ENCODE measurements at places on chromosomes 7 and 10. TPM values are rescaled to one million over a fixed set of nuclear protein-coding genes. Genes with fewer than 3 reads are reported as not detected.

CADPS2 gene
- total RNA-seq, result 6.2 TPM

MLXIPL gene
- not detected for total RNA-seq

UPK3B gene
- not detected for total RNA-seq

PTPN20 gene
- total RNA-seq, result 0.08 TPM

UCMA gene
- not detected for total RNA-seq

CFAP43 gene
- total RNA-seq, result not detected

PCDH15 gene
- not detected for total RNA-seq

NCAPG2 gene
- 10.5 TPM for total RNA-seq

NANOS1 gene
- total RNA-seq, result 0.72 TPM

PIP gene
- not detected for total RNA-seq

CCNJ gene
- total RNA-seq, result 4.5 TPM

IGF2BP3 gene
- 44.3 TPM for total RNA-seq

MACC1 gene
- total RNA-seq, result 0.24 TPM

ADD3 gene
- total RNA-seq, result 681 TPM

TAS2R5 gene
- total RNA-seq, result 0.39 TPM

IFIT1B gene
- total RNA-seq, result under 0.01 TPM

FAM221A gene
- 2.1 TPM for total RNA-seq

CCDC186 gene
- total RNA-seq, result 8.9 TPM

OPALIN gene
- not detected for total RNA-seq

DPYSL4 gene
- 12.3 TPM for total RNA-seq

SYNPO2L gene
- 0.08 TPM for total RNA-seq

PAX2 gene
- total RNA-seq, result not detected
